ENCODE measurements at places on chromosomes 16 and 17.
A peak's percentile ranks its signal among the peaks of the same experiment; 100 is the strongest.

DNA sequence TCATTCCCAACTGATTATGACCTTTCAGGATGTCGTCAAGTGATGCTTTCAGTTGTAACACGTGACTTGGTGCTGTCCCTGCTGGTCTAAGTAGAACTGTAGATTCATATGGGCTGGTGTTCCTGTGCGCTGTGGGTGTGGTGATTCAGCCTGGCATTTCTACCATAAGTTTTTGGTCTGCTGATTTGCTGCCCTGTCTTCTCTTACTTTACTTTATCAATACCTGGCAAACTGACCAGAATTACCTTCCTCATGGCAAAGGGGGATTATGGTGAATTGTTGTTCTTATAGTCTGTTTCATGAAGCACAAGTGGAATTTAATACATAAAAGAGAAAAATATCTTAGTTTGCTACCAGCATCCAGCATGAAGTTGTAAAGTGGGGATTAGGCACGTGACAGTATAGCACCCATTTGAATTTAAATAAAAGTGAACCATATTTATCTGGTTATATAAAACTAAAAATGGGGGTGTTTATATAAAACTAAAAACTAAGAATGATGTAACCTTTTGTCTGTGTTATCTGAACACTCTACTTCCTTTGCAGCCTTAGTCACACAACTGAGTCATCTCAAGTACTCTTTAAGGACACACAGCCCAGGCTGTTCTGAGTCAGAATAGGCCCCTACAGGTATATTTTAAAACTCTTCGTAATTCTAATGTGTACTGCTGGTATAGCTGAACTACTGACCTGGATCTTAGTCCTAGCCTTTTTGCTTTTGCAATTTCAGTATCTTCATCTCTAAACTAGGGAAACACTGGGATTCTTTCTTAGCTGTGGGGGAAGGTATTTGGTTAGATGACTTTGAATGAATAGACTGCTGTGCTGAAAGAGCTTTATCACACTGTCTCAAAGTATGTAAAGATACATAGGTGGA is 28.3 kb downstream of the TTC19 start:
- DNase-seq, result peak; percentile 42

- DNase-seq, result no peak
Observed at GRCh38 chr17:29014716-29015115, 8.9 kb upstream of the SEZ6 start.

- DNase-seq, result no peak
Observed at GRCh38 chr17:63275971-63276745, 169.9 kb downstream of the CYB561 start.

- no peak for DNase-seq
Observed at GRCh38 chr16:85148931-85149330, 36.7 kb upstream of the CIBAR2 start.

GRCh38 chr17:41457676-41458075 is 9.5 kb downstream of the KRT32 start:
- DNase-seq, result no peak

DNA sequence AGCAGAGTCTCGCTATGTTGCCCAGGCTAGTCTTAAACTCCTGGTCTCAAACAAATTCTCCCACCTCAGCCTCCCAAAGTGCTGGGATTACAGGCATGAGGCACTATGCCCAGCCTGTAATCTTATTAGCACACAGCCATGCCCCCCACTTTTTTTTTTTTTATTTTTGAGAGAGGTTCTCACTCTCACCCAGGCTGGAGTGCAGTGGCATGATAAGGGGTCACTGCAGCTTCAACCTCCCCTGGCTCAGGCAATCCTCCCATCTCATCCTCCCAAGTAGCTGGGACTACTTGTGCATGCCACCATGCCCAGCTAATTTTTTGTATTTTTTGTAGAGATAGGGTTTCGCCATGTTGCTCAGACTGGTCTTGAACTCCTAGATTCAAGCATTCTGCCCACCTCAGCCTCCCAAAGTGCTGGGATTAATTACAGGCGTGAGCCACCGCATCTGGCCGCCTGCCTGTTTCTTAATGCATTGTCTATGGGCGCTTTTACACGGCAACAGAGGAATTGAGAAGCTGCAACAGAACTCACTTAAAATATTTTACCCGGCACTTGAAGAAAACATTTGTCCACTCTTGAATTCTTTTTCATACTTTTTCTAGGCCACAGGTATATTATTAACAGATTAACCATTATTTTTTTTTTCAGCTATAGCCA is 8.8 kb upstream of the CEP20 start:
- DNase-seq, result no peak

GRCh38 chr17:67132366-67132765 is 88.0 kb downstream of the CACNG1 start:
- no peak for DNase-seq

GRCh38 chr16:87604634-87605111 is 2.4 kb downstream of the JPH3 start:
- no peak for DNase-seq

DNA sequence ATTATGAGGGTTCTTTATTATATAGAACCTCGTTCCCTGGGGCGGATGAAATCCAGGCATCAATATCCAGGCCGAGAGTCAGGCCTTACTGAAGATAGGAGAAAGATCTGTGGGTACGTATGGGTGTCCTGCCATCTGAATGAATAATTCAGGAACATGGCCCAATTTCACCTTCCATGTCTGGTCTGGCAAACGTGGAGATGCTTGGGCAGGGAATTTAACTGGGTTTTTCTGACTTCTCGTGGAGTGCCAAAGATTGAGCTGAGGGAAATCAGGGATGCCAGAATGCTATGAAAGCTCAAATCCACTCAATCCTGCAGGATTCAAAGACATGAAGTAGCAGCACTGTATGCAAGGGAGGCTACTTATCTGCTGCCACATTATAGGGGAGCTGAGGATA is 302.8 kb downstream of the SLC39A11 start:
- DNase-seq, result no peak

DNA sequence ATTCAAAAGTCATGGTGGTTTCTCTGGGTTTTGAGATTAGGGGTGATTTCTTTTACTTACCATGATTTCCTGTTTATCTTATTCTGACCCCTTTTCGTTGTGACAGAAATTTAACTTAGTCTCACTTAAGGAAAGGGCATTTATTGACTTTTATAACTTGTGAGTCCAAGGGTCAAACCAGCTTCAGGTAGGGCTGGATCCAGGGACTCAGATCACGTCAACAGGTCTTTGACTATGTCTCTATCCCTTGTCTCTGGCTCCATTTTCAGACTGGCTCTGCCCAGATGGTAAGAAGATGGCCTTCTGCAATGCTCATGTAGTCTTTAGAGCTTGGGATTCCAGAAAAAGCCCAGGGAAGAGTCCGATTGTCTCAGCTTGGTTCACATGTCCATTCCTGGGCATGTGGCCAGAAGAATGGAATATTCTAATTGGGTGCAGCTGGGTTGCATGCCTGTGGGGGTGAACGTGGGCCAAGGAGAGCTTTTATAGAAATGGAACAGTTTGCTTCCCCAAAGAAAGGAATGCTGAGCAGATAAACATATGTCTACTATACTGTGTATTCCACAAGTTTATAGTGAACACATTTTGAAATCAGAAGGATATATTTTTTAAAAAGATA is 13.4 kb downstream of the USP43 start:
- DNase-seq, result no peak

DNA sequence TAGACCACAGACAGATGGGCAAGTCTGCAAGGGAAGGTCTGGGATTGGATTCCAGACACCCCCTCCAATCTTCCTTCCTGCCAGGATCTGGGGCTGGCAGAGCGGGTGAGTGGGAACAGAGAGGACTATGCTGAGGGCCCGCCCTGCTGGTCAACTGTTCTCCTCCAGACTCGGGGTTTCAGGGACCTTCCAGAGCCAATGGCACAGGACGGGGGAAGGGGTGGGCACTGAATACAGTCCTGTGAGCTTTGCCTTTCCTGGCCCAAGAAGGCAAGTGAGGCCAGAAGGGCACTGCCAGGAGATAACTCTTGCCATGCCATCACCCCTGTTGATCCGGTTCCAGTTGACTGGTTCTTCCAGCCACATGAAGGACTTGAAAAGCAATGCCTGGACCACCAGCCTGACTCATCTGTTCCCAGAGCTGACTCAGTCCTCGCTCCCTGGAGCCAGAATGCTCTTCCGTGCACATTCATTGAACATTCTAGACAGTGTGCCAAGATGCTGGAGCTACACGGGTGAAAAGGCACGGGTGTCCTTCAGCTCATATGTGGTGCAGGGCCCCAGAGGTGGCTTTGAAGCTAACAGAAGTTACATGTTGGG is 533 bp upstream of the MEFV start:
- no peak for DNase-seq

- peak; percentile 71 for DNase-seq
Observed at GRCh38 chr16:88533932-88534637, 36.1 kb upstream of the ZC3H18 start.

GRCh38 chr16:12569061-12569460 is 234.6 kb downstream of the CPPED1 start:
- no peak for DNase-seq

GRCh38 chr16:66103211-66103610 is 263.3 kb upstream of the CDH5 start:
- no peak for DNase-seq

DNA sequence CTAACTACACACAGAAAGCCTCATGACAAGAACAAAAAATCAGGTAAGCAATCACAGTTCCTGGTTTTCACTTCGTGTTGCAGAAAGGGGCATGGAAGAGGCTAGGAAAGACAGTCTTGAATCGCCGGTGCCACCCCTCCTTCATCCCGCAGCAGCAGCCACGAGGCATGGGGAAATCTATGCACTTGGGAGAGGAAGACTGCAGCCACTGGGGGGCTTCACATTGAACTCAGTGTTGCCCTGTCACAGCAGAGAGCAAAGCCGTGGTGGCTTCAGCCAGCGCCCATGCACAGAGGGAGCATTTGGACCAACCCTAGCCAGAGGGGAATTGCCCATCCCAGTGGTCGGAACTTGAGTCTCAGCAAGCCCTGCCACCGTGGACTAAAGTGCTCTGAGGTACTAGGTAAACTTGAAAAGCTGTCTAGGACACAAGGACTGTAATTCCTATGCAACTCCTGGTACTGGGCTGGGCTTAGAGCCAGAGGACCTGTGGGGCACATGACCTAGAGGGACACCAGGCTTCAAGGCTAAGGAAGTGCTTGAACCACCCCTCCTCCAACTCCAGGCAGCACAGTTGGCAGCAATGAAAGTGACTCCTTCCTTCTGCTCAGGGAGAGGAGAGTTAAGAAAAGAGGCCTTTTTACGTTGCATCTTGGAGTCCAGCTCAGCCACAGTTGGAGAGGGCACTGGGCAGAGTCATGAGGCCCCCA is 35.2 kb upstream of the ATP2C2 start:
- no peak for DNase-seq

DNA sequence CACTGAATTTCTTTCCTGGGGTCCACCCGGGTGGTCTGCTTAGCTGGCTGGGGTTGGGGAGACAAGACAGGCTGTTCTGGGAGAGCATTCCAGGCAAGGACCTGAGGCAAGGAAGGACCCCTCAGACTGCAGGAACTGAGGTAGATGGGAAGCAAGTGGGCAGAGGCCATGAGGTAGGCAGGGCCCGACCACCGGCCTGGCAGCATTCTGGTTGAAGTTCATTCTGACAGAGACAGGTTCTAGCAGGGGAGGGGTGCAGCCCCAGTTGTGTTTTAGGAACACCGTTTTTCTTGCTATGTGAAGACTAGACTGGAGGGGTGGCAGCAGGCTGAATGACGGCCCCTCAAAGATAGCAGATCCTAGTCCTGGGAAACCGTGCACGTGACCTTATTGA is 17.5 kb downstream of the B9D1 start:
- DNase-seq, result no peak

DNA sequence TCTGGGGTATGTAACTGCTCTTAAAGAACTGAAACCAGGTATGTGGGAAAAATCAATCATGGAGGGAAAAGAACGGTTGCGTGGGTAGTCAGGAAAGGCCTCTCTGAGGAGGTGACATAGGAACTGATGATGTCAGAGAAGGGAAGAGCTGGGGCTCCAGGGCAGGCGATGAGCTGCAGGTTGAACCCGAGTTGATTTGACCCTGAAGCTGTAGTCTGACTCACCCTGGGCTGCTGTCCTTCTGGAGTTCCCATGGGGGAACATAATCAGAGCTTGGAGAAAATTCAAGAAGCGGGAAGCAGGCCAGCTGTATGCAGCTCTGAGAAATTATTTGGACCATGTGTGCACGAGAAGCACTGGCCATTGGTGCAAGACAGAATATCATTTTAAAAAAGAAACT is 16.7 kb downstream of the SLC6A2 start:
- no peak for DNase-seq

- DNase-seq, result no peak
Observed at GRCh38 chr17:1957037-1957436, 68.1 kb downstream of the RTN4RL1 start.

DNA sequence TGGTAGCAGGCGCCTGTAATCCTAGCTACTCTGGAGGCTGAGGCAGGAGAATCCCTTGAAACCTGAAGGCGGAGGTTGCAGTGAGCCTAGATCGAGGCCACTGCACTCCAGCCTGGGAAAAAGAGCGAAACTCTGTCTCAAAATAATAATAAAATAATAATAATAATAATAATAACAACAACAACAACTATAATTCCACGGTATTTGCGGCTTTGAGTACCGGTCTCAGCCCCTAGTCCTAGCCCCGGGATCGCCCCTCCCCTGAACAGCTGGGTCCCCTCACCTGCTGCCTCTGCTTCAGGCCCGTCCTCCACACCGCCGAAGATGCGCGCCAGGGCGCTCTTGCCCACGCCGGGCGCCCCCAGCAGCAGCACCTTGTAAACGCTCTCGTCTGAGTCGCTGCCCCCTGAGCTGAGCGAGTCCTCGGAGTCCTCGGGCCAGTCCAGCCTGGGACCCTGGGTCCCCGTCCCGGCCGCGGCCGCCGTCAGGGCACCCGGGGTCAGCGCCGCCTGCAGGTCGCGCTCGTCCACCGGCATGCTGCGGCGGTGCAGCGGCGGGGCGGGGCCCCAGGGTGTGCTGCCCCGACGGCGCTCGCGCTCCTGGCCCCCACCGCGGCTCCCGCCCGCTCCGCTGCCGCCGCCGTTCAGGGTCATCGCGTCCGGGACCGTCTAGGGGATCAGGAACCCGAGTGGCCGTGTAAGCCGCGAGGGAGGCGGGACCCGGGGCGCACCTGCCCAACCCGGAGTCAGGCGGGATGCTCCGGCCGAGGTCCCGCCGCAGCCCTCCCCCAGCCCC is 611 bp downstream of the RRAD start:
- DNase-seq, result peak; percentile 22

- DNase-seq, result no peak
Observed at GRCh38 chr17:76444518-76445311, 8.2 kb downstream of the UBE2O start.

- DNase-seq, result no peak
Observed at GRCh38 chr16:50261707-50262235, 4.6 kb upstream of the ADCY7 start.

DNA sequence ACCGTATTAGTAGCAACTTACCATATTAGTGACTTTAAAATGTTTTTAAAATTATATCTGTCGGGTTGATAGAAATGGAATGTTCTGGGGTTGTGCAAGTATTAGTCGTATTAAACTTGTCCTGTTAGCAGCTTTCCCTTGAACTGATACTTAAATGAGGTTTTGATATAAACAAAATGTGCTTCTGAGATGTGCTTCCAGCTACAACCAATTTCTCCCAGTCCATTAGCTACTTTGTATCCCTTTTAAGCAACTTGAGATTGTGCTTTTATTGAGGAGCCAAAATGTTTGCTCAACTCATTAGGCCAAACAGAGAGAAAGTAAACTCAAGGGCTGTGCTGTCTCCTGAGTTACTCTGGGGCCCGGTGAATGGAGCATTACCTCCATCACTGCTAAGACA is 255.0 kb upstream of the RBFOX1 start:
- no peak for DNase-seq
